Left ventricle myocardium superior (tissue), 1 donor: ENCODE measurements at places on chromosomes 2 and 18.

GRCh38 chr2:238444242-238444641 lies 17.5 kb downstream of the ASB1 start:
- DNase-seq = no peak

- no peak for DNase-seq
Measured at GRCh38 chr2:128601298-128602037, 282.8 kb upstream of the HS6ST1 start.

- DNase-seq = no peak
Measured at GRCh38 chr2:99980176-99980575, 162.2 kb downstream of the AFF3 start.

GRCh38 chr2:9099341-9099751 lies 95.9 kb upstream of the MBOAT2 start:
- DNase-seq = no peak

- no peak for DNase-seq
Measured at GRCh38 chr18:11517704-11518103, 91.7 kb upstream of the SLC35G4 start.

DNA sequence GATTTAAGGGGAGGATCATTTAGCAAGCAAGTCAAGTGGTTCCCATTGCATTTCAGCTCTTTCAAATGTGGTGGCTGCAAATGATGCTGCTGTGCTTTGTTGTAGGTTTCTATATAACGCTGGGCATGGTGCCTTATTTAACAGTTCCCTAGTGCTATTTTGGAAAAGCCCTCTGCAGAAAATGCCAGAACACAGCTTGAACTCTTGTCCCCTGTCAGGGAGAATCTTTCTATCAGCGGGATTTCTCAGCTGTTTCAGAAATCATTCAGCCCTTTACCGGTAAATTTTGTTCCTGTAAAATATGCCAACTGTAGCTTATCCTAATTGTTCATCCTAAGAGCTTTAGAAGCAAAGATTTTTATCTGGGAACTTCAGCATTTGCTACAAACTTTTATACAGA lies 77.8 kb upstream of the DTNA start:
- DNase-seq = no peak

- DNase-seq = no peak
Measured at GRCh38 chr2:75896779-75897366, 186.2 kb upstream of the GCFC2 start.
